ENCODE measurements at places on chromosomes 3 and 15. TPM values are rescaled to one million over a fixed set of nuclear protein-coding genes. Genes with fewer than 3 reads are reported as not detected.

DNA sequence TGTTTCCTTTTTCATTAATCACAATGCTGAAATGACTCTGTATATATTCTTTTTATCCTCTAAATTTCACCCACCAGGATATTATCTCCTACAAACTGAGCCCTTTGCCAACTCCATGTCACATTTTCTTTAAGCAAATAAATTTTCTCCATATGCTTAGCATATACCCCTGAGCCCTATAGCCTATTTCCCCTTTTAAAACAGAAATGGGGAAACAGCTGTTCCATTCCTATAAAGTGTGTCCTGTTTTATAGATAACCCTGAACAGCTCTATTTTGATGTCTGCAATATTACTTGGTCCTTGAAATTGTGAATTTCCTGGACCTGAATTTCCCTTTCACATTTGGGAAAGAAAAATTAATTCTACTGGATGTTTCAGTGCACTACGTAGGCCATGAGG, 15.6 kb upstream of the FILIP1L start:
- no peak for DNase-seq

The HYKK gene
- total RNA-seq, result 1.6 TPM

The ARGFX gene
- total RNA-seq, result not detected

The CNTN4 gene
- total RNA-seq, result not detected

GRCh38 chr3:183312433-183312832, 59.4 kb downstream of the B3GNT5 start:
- DNase-seq, result no peak

DNA sequence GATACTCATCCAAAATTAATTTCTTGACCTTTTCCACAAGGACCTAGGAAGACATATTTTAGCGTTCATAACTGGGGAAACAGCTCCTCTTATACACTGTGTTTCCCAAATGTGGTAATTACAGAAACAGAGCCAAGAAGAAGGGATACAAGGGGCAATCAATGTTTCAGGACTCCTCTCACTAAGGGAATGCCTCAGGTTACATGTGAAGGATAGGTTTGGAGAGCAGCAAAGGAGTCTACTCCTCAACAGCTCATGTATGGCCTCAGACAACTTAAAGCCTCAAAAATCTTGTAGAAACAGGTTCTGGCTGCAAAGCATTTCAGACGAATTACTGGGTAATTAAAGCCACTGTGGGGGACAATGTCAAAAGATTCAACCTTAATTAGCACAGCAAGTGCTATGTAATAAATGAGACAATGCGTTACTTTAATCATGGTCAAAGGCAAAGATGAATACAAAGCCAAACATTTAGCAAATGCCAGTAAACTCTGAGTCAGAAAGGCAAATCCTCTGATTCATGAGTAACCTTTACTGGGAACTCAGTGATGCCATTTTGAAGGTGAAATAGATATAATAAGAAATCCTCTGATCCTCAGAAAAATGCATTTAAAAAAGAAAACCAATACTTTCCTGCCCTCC, 1111.2 kb downstream of the TUSC7 start:
- DNase-seq, result no peak

GRCh38 chr3:52026041-52026440, 30.3 kb downstream of the DUSP7 start:
- no peak for DNase-seq

The CYP1A1 gene
- 0.42 TPM for total RNA-seq

The GOLGA8S gene
- total RNA-seq, result 0.07 TPM

The PAQR5 gene
- total RNA-seq, result not detected

- no peak for DNase-seq
Observed at GRCh38 chr15:53836618-53837017, 77.2 kb upstream of the WDR72 start.

GRCh38 chr15:79222808-79223207, 59.7 kb upstream of the ANKRD34C start:
- no peak for DNase-seq

The A4GNT gene
- not detected for total RNA-seq

GRCh38 chr15:48967336-48967735, 3.6 kb upstream of the SHC4 start:
- DNase-seq, result no peak

DNA sequence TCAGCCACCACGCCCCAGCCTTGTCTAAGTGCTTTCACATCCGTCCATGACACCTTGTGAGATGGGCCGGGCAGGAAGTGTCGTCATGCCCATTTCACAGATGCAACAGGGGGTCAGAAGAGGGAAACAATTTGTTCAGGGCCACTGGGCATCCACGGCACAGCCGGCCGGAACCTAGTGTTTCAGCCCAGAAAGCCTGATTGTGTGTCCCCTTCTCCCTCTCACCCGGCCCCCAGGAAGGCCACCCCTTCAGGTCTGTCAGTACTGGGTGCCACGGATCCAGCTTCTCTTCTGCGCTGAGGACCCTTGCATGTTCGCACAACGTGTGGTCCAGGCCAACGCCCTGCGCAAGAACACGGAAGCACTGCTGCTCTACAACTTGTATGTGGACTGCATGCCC, 15.8 kb downstream of the DNAH1 start:
- DNase-seq, result no peak

DNA sequence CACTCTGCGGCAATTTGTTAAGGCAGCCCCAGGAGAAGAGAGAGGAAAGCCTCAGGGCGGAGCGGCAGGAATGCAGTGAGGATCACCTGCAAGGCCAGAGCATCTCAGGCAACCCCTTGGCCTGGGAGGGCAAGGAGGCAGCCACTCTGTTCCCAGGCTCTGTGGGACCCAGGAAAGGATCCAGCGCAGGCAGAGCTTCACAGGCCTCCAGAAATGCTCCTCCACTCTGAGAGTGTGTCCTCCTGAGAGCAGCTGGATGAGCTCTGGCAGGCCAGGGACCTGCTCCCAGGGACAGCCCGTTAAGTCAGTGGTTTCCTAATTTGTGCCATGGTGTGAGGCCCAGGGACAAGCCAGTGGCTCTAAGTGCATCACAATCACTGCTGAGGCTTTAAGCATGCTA, 35.2 kb downstream of the RAB6B start:
- no peak for DNase-seq

- DNase-seq, result no peak
Observed at GRCh38 chr15:83278191-83278590, 6.3 kb downstream of the BNC1 start.

DNA sequence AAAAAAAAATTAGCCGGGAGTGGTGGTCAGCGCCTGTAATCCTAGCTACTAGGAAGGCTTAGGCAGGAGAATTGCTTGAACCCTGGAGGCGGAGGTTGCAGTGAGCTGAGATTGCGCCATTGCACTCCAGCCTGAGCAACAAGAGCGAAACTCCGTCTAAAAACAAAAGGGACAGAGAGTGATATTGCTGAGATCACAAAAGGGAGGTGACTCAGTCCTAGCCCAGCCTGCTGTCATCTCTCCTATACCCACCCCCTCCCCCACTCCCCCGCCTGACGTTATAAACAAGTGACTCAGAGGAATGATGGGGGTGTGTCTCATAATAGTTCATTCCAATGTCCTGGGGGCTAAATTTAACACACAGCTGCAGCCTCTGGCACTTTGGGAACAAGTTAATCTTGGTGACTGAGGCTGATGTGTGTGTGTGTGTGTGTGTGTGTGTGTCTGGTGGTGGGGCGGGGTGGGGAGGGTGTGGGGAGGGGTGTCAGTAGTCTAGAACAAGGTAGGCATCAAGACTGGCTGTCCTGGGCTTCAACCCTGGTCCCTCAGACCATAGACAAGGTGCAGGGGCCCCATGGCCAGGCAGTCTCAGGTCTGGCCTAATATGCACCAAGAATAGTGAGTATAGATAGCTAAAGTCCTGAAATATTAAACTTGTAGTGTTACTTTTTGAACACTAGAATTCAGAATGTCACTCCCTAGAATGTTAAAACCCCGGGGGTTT, 1.3 kb upstream of the KLHL40 start:
- DNase-seq, result no peak

- DNase-seq, result no peak
Observed at GRCh38 chr3:112466020-112466419, 33.3 kb downstream of the BTLA start.

DNA sequence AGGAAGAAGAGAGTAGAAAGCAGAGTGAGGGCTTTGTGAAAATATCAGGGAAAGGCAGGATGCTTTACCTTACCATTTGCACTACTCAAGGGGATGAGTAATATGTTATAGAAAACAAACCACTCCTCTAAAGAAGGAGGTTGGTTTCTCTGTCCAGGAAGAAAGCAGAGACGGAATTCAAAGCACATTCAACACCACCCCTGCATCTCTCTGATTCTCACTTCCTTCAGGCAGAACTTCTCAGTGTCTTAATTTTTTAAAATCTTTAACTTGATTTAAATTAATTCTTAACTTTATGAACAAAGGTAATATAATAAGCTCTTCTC, 82.4 kb downstream of the NR2F2 start:
- DNase-seq, result no peak

Measured in activated CD4-positive, alpha-beta T cell treated with anti-CD3 and anti-CD28 coated beads, Interleukin-2, amount 10 ng/mL, durations not matched to agents 24 days and 14 days (primary cell).